Sigmoid colon (tissue), 7 donors: ENCODE measurements at places on chromosomes 13 and 19. TPM values are rescaled to one million over a fixed set of nuclear protein-coding genes. Genes with fewer than 3 reads are reported as not detected.

GRCh38 chr13:94557684-94558235 lies 38.2 kb downstream of the TGDS start:
- no peak for DNase-seq
- peaks cover 1% of the 10 kb centered on the region for H3K36me3 ChIP-seq
- no peak overlapping the region for H3K4me3 ChIP-seq
- H3K27me3 ChIP-seq, result no peaks in the 10 kb centered on the region
- H3K27ac ChIP-seq, result no peak overlapping the region

GRCh38 chr19:6577476-6578125 lies 13.3 kb downstream of the CD70 start:
- no peaks in the 10 kb centered on the region for H3K4me1 ChIP-seq
- H3K36me3 ChIP-seq, result no peaks in the 10 kb centered on the region
- no peaks in the 10 kb centered on the region for H3K27me3 ChIP-seq
- DNase-seq, result no peak
- no peak overlapping the region for H3K27ac ChIP-seq
- H3K4me3 ChIP-seq, result no peak overlapping the region

DNA sequence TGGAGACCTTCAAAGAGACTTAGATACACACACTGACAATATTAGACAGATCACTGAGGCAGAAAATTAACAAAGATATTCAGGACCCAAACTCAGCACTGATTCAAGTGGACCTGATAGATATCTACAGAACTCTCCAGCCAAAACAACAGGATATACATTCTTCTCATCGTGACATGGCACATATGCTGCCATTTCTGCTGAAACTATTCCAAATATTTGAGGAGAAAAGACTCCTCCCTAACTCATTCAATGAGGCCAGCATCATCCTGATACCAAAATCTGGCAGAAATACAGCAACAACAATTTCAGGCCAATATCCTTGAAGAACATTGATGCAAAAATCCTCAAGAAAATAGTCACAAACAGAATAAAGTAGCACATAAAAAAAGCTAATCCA lies 53.3 kb downstream of the TRPC4 start:
- no peak overlapping the region for H3K27ac ChIP-seq
- H3K36me3 ChIP-seq, result no peaks in the 10 kb centered on the region
- no peak overlapping the region for H3K4me3 ChIP-seq
- no peaks in the 10 kb centered on the region for H3K4me1 ChIP-seq
- DNase-seq, result no peak

GRCh38 chr13:109211616-109212015 lies 574.8 kb downstream of the IRS2 start:
- H3K27ac ChIP-seq, result no peak overlapping the region
- no peak overlapping the region for H3K4me3 ChIP-seq
- no peaks in the 10 kb centered on the region for H3K4me1 ChIP-seq
- H3K36me3 ChIP-seq, result no peaks in the 10 kb centered on the region
- DNase-seq, result no peak

Gene SPACA4
- not detected for total RNA-seq

DNA sequence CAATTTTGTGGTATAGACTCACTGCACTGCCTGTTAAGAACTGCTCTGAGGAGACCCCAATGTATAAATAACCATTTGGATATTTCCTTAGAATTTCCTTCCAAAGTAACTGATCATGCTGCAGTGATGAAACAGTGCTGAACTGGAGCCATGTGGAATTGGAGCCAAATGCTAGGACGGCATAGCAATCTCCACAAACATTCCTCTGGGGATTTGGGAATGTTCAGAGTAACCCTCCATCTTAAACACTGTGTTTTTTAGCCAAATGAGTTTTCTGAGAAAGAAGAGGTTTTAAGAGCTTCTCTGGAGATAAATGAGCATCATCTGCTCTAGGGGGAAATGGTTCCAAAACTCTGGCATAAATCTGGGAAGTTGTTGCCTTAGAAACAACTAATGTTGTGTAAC lies 98.2 kb downstream of the OLFM4 start:
- H3K36me3 ChIP-seq, result no peaks in the 10 kb centered on the region
- no peak overlapping the region for H3K4me3 ChIP-seq
- DNase-seq, result peak; percentile 80
- H3K27ac ChIP-seq, result no peak overlapping the region
- H3K4me1 ChIP-seq, result no peaks in the 10 kb centered on the region

DNA sequence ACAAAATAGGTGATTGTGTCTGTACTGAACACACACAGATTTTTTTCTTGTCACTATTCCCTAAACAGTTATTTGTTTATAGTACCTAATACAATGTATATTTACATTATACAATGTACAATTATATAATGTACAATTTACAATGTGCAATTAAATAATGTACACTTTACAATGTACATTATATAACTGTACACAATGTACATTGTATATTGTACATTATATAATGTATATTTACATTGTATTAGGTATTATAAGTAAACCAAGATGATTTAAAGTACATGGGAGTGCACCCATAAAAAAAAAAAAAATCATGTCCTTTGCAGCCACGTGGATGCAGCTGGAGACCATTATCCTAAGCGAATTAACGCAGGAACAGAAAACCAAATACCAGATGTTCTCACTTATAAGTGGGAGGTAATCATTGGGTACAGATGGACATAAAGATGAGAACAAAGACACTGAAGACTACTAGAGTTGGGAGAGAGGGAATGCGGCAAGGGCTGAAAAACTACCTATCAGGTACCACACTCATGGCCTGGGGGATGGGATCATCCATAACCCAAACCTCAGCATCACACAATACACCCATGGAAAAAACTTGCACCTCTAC lies 68.1 kb downstream of the ABCC4 start:
- no peaks in the 10 kb centered on the region for H3K4me1 ChIP-seq
- H3K27ac ChIP-seq, result no peak overlapping the region
- no peak overlapping the region for H3K4me3 ChIP-seq

Gene GRIK5
- 23.3 TPM for total RNA-seq

GRCh38 chr13:105058517-105058916 lies 1476.9 kb downstream of the EFNB2 start:
- no peaks in the 10 kb centered on the region for H3K27me3 ChIP-seq
- no peaks in the 10 kb centered on the region for H3K4me1 ChIP-seq
- no peaks in the 10 kb centered on the region for H3K36me3 ChIP-seq
- DNase-seq, result no peak
- no peak overlapping the region for H3K4me3 ChIP-seq
- no peak overlapping the region for H3K27ac ChIP-seq

- no peaks in the 10 kb centered on the region for H3K27me3 ChIP-seq
- H3K27ac ChIP-seq, result no peak overlapping the region
- DNase-seq, result no peak
- no peaks in the 10 kb centered on the region for H3K36me3 ChIP-seq
- no peaks in the 10 kb centered on the region for H3K4me1 ChIP-seq
Observed at GRCh38 chr13:71854401-71854800, 12.6 kb downstream of the DACH1 start.

Gene CAMSAP3
- 0.28 TPM for total RNA-seq

- no peaks in the 10 kb centered on the region for H3K36me3 ChIP-seq
- no peak overlapping the region for H3K4me3 ChIP-seq
Observed at GRCh38 chr19:50568728-50569698, 778 bp upstream of the LRRC4B start.

Gene TEAD2
- total RNA-seq, result 74.9 TPM

Gene ZNF844
- 12.5 TPM for total RNA-seq

- H3K27ac ChIP-seq, result no peak overlapping the region
- no peak for DNase-seq
- H3K4me3 ChIP-seq, result no peak overlapping the region
- no peaks in the 10 kb centered on the region for H3K27me3 ChIP-seq
Observed at GRCh38 chr19:28482221-28482620, 730.7 kb downstream of the UQCRFS1 start.

DNA sequence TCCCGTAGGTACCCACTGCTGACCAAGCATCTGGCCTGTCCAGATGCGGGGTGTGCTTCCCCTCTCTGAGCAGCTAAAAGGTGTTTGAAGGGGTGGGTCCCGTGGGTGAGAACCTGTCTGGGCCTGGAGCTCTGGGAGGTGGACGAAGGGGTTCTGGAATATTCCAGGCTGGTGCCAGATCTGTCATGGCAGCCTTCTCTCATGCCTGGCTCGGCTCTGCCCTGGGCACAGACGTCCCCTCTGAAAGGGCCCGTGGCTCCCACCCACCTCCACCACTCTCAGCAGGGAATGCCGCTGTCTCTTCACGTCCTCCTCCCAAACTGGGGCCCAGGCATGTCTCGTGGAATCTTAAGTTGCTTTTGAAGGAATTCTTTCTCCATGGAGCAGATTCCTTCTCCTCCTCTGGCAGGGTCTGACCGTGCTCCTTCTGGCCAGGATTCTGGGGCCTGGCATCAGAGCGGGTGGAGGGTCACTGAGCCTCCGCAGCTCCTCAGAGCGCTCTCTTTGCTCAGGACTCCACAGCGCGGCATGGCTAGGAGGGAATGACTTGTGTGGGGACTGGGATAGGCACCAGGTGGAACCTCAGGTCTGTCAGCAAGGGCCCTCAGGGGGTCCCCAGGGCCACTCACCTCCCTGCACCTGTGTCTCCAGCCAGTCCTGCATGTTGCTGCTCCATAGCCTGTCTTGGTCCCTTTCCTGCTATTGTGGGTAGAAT lies 5.9 kb upstream of the MCF2L start:
- no peaks in the 10 kb centered on the region for H3K36me3 ChIP-seq
- no peaks in the 10 kb centered on the region for H3K4me1 ChIP-seq
- no peak overlapping the region for H3K27ac ChIP-seq
- H3K27me3 ChIP-seq, result peaks cover under 1% of the 10 kb centered on the region

DNA sequence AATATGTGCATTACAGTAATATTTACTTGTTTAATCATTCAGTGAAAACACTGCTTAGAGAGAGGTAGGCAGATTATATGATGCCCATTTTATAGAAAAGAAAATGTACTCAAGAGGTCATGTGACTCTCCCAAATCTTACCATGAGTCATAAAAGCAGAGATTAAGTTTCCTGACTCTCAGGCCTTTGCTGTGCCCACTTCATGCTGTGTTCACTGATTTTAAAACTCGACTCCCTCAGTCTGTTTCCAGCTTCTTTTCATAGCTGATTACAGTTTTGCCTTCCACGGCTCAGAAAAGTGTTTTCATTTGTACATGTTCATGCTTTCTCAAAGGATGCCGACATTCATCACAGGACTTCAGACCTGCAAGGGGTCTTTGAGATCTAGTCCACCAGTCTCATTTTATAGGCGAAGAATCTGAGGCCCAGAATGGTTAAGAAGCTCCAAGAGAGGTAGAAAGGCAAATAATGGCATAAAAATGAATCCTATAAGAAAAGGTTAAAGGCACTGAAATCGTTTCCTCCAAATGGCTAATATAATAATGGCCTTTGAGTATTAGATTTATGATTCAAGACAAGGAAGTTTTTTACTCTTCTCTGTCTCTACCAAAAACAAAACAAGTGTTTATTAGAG lies 9.0 kb upstream of the IPO5 start:
- H3K27me3 ChIP-seq, result no peaks in the 10 kb centered on the region
- H3K4me1 ChIP-seq, result no peaks in the 10 kb centered on the region
- no peak overlapping the region for H3K27ac ChIP-seq
- H3K36me3 ChIP-seq, result no peaks in the 10 kb centered on the region
- DNase-seq, result no peak

Gene ADGRE3
- not detected for total RNA-seq

GRCh38 chr19:14505488-14506239 lies 9.7 kb upstream of the GIPC1 start:
- H3K4me3 ChIP-seq, result no peak overlapping the region
- DNase-seq, result no peak
- no peaks in the 10 kb centered on the region for H3K27me3 ChIP-seq
- H3K36me3 ChIP-seq, result no peaks in the 10 kb centered on the region
- H3K4me1 ChIP-seq, result no peaks in the 10 kb centered on the region
- H3K27ac ChIP-seq, result no peak overlapping the region

DNA sequence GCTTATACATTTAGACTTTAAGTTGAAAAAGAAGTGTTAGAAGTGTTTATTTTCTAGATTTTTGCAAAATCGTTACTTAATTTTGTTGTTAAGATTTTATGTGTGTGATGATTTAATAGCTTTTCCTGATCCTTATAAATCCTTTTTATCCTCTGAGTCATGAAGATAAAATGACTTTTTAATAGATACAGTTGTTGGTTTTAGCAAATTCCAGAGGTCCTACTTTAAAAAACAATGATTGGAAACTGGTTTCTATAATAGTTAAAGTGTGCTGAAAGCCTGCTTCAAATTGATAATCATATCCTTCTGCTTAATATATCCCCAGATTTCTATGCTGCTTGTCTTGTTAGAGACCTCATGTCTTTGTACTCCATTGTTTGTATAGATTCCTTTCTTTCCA lies 39.0 kb downstream of the RNASEH2B start:
- H3K4me3 ChIP-seq, result no peak overlapping the region
- no peaks in the 10 kb centered on the region for H3K27me3 ChIP-seq
- H3K36me3 ChIP-seq, result peaks cover 11% of the 10 kb centered on the region
- H3K27ac ChIP-seq, result no peak overlapping the region

DNA sequence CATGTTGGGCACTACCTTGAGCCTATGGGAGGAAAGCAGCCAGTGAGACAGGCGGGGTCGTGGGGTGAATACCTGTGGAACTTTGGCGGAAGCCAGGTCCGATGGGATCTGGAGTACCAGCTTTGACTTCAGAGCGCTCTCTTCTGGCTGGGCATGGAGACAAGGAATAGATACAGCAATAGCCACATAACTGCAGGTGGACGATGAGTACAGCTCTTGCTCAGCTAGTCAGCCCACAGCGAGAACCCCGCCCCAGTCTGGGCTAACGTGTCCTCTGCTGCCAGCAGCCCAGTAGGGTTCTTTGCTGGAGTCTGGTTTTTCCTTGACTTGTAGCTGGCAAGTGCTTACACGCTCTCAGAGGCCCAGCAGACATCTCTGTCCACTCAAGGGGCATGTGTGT lies 83.4 kb downstream of the SIPA1L3 start:
- no peak for DNase-seq
- no peak overlapping the region for H3K4me3 ChIP-seq
- H3K27me3 ChIP-seq, result no peaks in the 10 kb centered on the region
- H3K27ac ChIP-seq, result no peak overlapping the region

Gene SLC15A1
- not detected for total RNA-seq

Gene C3
- 351 TPM for total RNA-seq

Gene MEIOSIN
- total RNA-seq, result not detected

Gene ZNF878
- total RNA-seq, result 0.49 TPM

GRCh38 chr13:80359778-80360452 lies 19.0 kb upstream of the SPRY2 start:
- no peak overlapping the region for H3K27ac ChIP-seq
- no peaks in the 10 kb centered on the region for H3K27me3 ChIP-seq
- no peak for DNase-seq
- no peaks in the 10 kb centered on the region for H3K36me3 ChIP-seq
- no peaks in the 10 kb centered on the region for H3K4me1 ChIP-seq

DNA sequence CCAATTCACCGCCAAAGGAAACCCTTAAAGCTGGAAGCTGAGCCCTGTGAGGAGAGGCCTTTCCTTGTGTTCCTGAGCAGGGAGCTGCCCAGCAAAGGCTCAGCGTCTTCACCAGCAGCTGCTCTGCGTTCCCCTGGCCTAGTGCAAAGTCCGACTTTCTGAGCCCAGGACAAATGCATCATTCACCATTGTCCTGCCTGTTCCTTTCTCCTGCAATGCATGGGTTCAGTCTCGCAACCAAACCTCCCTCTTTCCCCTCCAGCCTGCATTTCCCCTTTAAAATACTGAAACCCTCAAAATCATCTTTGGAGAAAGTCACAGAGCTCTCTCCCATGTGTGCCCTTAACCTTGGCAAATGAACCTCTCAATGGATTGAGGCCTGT lies 12.9 kb upstream of the TMEM255B start:
- no peak for DNase-seq
- no peaks in the 10 kb centered on the region for H3K27me3 ChIP-seq
- H3K36me3 ChIP-seq, result no peaks in the 10 kb centered on the region

Gene GIPR
- total RNA-seq, result not detected

- no peaks in the 10 kb centered on the region for H3K27me3 ChIP-seq
- peak overlapping the region; percentile 58 for H3K27ac ChIP-seq
- no peak overlapping the region for H3K4me3 ChIP-seq
- H3K4me1 ChIP-seq, result peaks cover 74% of the 10 kb centered on the region
Observed at GRCh38 chr19:2083174-2083854, 12.8 kb downstream of the MOB3A start.
